ENCODE measurements at places on chromosomes 3 and 15.
A peak's percentile ranks its signal among the peaks of the same experiment; 100 is the strongest.

DNA sequence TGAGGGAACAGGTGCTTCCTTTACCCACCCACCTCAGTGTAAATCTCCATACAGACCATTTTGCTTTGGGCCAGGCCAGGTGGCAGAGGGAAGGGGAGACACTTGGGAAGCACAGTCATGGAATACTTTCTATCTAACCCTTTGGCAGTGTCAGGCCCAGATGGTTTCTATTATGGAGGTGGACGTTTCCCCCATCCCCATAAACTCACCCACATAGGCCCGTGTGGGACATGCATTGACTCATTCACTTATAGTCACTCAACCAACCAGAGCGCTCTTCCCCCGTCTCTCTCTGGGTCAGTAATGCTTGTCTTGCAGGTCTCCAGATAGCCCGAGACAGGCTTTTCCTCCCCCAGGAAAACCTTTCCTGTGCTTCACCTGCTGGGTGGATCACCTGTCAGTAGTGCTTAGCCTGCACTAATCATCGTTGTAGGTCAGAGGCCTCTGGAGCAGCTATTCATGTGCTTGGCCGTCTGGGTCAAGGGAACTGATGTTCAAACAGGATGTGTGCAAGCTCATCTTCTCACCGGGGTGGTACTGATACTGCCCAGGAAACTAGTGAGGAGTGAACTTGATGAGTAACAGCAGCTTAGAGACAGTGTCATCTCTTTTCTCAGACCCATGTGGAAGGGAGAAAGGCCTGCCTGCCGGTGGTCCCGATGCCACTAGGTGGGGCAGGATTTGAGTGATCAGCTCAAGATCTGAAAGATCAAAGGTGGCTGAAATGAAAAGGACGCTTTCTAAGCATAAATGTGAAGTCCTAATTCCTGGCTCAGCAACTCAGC lies 67.1 kb downstream of the CEMIP start:
- DNase-seq: no peak

- no peak for DNase-seq
Measured at GRCh38 chr3:53038679-53039375, 7.0 kb downstream of the SFMBT1 start.

DNA sequence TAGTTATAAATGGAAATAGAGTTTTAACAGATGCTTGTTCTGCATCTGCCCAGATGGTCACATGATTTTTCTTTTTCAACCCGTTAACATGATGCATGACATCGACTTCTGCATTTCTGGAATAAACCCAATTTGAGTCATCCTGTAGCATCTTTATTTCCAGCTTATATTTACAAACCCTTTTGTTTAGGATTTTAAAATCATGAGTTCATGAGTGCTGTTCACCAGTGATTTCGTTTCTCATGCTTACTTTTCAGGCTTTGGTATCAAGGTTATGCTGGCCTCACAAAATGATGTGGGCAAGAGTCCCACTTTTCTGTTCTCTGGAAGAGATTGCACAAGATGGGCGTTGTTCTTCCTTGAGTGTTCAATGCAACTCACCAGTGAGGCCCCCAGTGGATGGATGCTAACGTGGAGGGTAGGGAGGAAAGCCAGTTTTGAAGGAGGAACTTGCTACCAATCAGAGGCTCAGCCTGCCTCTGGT lies 5.2 kb downstream of the HRH1 start:
- DNase-seq: no peak

- no peak for DNase-seq
Measured at GRCh38 chr15:58293622-58294550, 137.9 kb upstream of the LIPC start.

DNA sequence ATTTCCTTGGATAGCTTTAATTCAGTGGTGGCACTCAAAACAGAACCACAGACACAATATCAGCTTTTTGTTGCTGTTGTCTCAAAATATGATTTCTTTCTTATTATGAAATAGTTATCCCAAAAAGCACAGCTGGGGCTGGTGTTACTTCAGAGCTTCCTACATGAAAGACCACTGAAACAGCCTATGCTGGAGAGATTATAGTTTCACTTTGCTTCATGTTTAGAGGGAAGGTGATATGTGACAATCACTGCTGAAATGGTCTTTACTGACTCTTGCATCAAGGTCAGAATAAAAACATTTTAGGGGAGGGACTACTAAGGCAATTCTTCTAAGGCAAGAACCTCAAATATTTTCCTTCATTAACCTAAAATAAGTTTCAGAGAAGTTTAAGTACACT lies 190.7 kb downstream of the TNIK start:
- DNase-seq: no peak

- peak; percentile 6 for DNase-seq
Measured at GRCh38 chr15:31275331-31276262, 51.0 kb upstream of the KLF13 start.

- DNase-seq: no peak
Measured at GRCh38 chr3:152364237-152364636, 95.5 kb downstream of the MBNL1 start.

- DNase-seq: no peak
Measured at GRCh38 chr3:58353722-58354553, 21.2 kb downstream of the PXK start.

- DNase-seq: peak; percentile 80
Measured at GRCh38 chr15:55846116-55846707, 103.3 kb upstream of the PRTG start.

DNA sequence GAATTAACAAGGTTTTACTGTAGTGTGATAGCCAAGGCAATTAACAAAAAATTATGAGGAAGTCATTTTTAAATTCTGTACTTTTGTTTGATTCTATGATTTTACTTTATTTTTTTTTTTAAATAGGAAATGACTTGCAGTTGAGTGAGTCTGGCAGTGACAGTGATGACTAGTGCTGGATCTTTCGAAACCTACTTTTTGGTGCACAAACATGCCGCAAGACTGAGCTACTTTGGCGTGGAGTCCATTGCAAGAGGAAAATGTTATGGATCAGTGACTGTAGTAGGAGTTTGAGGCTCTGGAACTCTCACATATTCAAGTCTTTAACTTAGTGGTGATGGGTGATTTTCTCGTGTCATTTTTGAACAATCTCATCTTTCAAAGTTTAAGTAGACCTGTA lies 11.6 kb downstream of the EAF1 start:
- no peak for DNase-seq

GRCh38 chr3:31960793-31961431 lies 20.1 kb downstream of the OSBPL10 start:
- DNase-seq: no peak

GRCh38 chr3:10505050-10505790 lies at the start of gene ATP2B2:
ATP2B2 (minus strand) TSS chr3:10505586; CDS start chr3:10449543, 56,043 bp downstream.
- peak; percentile 30 for DNase-seq

GRCh38 chr3:186044968-186045367 lies 63.9 kb downstream of the ETV5 start:
- DNase-seq: no peak

GRCh38 chr15:45372041-45372995 lies 6.0 kb downstream of the GATM start:
- DNase-seq: no peak

All from natural killer cell (primary cell).